ENCODE measurements at places on chromosomes 4 and X. TPM values are rescaled to one million over a fixed set of nuclear protein-coding genes. Genes with fewer than 3 reads are reported as not detected.

GRCh38 chr4:161573836-161574235 lies 590.0 kb downstream of the FSTL5 start:
- DNase-seq, result no peak

DNA sequence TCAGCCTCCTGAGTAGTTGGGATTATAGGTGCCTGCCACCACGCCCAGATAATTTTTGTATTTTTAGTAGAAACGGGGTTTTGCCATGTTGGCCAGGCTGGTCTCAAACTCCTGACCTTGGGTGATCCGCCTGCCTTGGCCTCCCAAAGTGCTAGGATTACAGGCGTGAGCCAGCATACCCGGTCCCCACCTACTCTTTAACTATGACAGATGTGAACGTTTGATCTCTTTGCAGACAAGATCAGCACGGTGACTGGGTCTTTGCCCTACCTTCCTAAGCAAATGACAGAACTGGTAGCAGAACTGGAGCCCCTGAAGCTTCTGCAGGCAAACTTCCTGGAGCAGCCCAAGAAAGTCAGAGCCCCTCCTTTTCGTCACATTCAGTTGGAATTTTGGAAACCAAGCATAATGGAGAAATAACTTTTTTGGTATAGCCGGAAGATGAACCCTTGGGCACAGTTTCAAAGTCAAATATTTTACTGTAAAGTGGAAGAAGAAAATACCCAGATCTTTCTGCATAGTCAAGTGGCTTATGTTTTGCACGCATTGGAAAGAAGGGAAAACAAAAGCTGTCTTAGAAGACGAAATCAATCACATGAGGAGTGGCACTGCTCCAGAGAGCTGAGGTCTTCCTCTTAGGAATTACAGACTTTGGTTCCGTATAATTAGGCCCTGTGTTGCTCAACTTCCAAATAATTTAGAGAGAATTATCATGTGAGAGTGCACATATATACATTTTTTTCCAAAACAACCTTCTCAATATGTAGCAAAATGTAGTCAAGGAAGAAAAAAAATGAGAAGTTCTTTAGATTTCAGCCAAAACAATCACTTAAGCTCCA lies 90.6 kb downstream of the SORBS2 start:
- DNase-seq, result no peak

- DNase-seq, result no peak
Measured at GRCh38 chr4:112128452-112128851, 16.8 kb upstream of the FAM241A start.

GRCh38 chr4:124757126-124757525 lies 44.6 kb upstream of the ANKRD50 start:
- DNase-seq, result peak; percentile 10

DNA sequence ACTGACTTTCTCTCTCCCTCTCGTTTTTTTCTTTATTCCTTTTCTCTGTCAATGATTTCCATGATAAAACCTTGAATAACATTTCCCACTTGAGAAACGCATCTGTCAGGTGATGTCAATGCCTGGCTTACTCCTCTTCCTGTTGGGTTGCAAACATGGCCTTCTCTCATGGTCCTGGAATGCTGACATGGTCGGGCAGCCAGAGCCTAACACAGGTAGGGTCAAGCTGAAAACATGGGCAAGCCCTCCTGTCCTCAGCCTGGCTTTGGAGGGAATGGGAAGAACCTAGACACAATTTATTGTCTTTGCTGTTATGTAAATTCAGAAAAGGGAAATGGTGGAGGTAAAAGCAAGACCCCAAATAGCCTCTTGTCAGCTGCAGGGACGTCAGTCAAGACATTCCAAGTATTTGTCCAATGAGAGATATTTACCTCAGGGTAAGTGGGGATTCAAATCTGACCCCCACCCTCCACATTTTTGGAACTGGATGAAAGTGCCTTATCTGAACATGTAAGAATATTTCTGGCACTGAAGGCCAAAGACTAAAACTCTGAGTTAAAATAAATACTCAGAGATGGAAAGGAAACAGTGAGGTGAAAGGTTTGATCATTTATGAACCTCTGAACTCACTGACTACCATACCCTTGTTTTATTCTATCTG lies 473.8 kb downstream of the SPRY1 start:
- DNase-seq, result no peak

GRCh38 chrX:84133023-84133422 lies 55.0 kb downstream of the RPS6KA6 start:
- no peak for DNase-seq

DNA sequence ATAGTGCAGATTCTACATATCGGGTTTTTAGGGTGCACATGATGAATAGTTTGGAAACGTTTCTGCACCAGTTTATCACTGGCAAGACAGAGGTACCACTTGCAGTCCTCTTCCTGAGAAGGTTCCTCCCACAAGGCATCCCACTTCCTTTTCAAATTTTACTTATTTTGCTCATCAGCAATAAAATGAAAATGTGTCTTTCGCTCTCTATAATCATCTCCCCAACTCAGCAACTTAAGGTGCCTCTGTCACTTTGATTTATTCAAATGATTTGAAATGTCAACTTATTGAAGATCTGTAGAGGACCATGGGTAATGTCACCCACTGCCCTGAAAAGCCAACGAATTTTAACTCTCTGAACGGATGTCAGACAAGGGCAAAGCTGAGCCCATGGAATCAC lies 53.2 kb downstream of the VGLL1 start:
- DNase-seq, result no peak

DNA sequence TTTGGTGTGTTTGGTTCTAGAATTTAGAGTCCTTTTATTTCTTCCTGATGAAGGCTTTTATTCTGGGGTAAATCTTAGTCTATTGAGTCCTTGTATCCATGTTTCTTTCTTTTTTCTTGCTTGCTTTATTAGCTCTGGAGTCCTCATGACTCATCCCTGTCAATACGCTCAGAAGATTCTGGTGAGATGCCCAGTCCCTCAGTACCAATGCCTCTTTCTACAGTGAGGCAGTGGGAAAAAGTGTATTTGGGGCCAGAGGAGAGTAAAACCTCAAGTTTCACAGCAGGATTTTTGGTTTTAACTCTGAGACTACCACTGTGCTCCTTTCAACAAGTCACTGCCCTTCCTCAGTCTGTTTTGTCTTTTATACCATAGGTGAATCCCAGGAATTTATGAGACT lies 368.0 kb downstream of the GBA3 start:
- DNase-seq, result no peak

- no peak for DNase-seq
Measured at GRCh38 chrX:151977923-151978322, 3.4 kb upstream of the GABRE start.

- no peak for DNase-seq
Measured at GRCh38 chr4:47390428-47391125, 72.9 kb downstream of the COMMD8 start.

DNA sequence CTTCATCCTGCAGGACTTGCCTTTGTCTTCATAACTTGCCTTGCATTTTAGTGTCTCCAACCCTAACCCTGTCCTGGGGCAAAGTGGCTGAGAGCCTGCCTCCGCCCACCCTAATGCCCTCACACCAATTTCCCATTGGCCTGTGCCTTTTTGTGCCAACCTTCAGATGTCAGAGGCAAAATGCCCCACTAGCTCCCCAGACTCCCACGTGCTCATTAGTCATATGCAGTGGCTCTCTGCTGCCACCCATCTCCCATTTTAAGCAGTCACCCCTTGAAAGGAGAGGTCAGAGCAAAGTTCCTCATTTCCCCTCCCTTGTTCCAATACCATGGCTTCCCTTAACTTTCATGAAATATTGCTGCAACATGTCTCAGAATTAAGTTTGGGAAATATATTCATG lies 74.8 kb upstream of the PASD1 start:
- DNase-seq, result no peak

DNA sequence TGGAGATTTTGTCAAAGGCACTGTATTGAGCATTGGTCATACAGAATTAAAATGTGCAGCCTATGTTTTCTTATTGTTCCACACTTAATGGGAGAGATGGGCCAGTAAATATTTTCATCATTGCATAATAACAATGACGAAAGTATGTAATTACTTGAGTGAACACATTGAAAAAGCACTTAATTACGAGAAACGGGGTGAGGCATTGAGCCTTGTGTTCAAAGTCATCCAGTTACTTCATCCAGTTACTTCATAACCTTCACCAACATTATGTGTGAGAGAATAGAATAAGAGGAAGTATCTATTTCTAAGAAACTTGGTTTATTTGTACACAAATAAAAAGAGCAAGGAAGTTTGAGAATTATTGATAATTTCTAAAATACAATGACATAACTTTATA lies 1427.0 kb downstream of the ADGRL3 start:
- DNase-seq, result no peak

DNA sequence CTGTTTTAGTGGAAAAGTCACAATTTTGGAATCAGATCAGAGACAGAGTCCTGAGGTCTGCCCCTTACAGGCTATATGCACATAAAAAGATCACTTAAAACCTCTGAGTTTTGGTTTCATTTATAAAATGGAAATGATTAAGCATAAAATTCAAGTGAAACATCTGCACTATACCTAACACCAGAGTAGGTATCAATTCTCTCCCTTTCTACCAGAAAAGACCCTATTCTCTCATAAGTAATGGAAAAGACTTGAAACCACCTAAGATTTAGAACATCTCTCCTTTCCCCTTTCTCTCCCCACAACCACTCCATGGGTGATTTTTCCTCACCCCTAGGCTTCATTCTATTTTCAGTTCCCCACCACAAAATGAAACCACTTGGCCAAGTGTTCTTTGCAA lies 907 bp downstream of the LHFPL1 start:
- DNase-seq, result no peak

DNA sequence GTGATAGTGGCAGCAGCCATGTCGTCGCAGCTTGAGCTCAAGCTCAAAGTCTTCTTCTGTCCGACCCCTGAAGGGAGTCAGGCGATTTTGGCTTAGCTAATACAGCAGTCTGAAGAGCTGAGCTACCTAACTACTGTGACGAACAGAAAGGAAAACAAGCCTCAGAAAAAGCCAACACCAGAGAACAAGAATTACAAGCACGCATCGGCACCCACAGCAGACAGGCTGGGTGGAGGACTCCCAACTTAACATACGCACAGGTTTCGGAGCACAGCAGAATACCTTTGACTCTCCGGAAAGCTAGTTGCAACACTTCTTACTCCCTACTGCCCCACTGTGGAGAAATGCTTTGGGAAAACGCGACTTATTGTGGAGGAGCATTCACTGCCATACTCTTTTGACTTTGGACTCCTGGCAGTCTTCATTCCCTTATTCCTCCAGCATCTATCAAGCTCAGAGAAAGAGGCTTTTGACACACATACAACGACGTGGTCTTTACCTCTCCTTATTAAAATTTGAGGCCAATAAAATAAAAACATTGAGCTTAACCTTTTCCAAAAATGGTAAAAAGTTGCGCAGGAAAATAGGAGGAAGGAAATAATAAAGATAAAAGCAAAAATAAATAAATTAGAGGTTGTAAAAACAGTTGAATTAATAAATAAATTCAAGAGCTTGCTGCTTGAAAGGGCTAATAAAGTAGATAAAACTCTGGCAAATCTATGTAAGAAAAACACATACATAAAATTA lies 41.3 kb upstream of the GPC3 start:
- no peak for DNase-seq

DNA sequence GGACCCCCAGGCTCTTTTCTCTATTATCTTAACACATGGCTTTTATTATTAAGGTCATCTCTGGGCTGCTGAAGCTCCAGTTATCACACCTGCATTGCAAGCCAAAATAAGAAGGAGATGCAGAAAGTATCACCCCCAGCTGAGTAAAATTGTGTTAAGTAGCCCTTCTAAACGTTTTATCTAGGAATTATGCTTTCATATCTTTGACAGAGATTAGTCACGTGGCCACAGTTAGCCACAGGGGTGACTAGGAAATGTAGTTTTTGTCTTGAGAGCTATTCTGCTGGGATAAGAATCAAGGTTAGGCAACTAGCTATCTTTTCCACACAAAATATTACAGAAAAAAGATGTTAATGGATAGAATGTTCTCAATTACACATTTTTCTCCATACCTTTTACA lies 102.1 kb downstream of the ANXA3 start:
- DNase-seq, result no peak

DNA sequence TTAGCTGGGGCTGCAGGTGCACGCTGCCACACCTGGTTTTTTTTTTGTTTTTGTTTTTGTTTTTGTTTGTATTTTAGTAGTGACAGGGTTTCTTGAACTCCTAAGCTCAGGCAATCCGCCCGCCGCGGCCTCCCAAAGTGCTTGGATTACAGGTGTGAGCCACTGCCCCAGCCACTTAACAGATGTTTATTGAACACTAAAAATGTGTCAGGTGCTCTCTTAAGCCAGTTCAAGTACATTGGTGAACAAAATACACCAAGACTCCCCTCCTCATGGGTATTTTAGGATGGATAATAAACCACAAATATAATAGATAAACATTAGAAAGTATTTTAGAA lies 69.9 kb downstream of the TRAPPC11 start:
- no peak for DNase-seq

The LAP3 gene
- total RNA-seq, result 54.1 TPM

The CCNI gene
- total RNA-seq, result 210 TPM

The TRO gene
- total RNA-seq, result 13.8 TPM

The CCDC110 gene
- total RNA-seq, result 0.07 TPM

The GPRASP1 gene
- 0.95 TPM for total RNA-seq

The ADGRG4 gene
- total RNA-seq, result 0.05 TPM

The FGFBP1 gene
- not detected for total RNA-seq

Data from HFFc6 (cell line).